Vagina (tissue), 2 donors: ENCODE measurements at places on chromosomes 4 and X.

GRCh38 chr4:184384810-184385557, 89.4 kb downstream of the IRF2 start:
- no peaks in the 10 kb centered on the region for H3K36me3 ChIP-seq
- peaks cover 50% of the 10 kb centered on the region for H3K4me1 ChIP-seq
- no peak for DNase-seq
- no peaks in the 10 kb centered on the region for H3K27me3 ChIP-seq
- peak overlapping the region; percentile 81 for H3K27ac ChIP-seq

GRCh38 chr4:986879-987623, at the start of gene IDUA:
Gene IDUA, plus strand, starts transcription at chr4:987044. Its CDS starts 41 bp downstream, at chr4:987085.
- H3K4me3 ChIP-seq, result peak within 1 kb of the TSS; percentile 64
- no peaks in the 10 kb centered on the region for H3K27me3 ChIP-seq
- no peak for DNase-seq
- peak within 1 kb of the TSS; percentile 60 for H3K27ac ChIP-seq

GRCh38 chr4:139278912-139279759, 889 bp downstream of the MGARP start:
- no peaks in the 10 kb centered on the region for H3K36me3 ChIP-seq
- H3K27me3 ChIP-seq, result no peaks in the 10 kb centered on the region
- DNase-seq, result no peak
- peak overlapping the region; percentile 50 for H3K27ac ChIP-seq
- peak overlapping the region; percentile 57 for H3K4me3 ChIP-seq

DNA sequence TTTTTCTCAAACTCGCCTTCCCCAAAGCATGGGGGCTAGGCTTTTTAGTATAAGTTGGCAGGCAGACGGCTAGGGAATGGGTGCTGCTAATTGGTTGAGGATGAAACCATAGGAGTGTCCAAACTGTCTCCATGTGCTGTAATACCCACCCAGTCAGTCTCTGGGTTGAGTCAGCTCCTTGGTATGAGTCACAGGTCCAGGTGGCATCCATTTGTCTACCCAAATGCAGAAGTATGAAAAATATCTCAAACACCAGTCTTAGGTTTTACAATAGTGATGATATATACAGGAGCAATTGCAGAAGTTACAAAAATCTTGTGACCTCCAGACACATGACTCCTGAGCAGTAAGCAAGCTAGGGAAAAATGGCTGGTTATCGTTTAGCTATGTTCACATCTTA, 27.4 kb upstream of the CCSER1 start:
- DNase-seq, result no peak
- no peaks in the 10 kb centered on the region for H3K36me3 ChIP-seq
- H3K4me3 ChIP-seq, result no peak overlapping the region
- H3K4me1 ChIP-seq, result no peaks in the 10 kb centered on the region
- H3K27ac ChIP-seq, result no peak overlapping the region

DNA sequence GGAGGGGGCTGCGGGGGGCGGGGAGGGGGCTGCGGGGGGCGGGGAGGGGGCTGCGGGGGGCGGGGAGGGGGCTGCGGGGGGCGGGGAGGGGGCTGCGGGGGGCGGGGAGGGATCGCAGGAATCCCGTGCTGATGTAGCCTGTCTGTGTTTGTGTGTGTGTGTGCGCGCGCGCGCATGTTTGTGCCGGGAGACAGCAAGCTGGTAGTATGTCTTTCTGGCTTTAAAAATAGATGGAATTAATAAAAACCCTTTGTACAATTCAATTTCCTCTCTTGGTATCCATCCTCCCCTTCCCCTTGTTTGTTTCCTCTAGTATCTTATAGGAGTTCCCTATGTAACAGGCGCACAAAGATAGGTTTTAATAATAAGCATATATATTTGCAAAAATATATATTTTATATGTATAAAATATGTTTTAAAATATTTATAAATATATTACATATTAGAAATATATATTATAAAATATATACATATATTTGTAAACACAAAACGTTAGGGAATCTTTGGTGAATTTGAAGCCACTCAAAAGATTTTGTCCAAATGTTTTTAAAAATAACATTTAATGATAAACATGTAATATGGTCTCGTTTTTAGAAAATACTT, 782 bp downstream of the ARHGAP24 start:
- H3K27me3 ChIP-seq, result no peaks in the 10 kb centered on the region
- no peaks in the 10 kb centered on the region for H3K4me1 ChIP-seq
- no peak for DNase-seq
- peak overlapping the region; percentile 60 for H3K27ac ChIP-seq

DNA sequence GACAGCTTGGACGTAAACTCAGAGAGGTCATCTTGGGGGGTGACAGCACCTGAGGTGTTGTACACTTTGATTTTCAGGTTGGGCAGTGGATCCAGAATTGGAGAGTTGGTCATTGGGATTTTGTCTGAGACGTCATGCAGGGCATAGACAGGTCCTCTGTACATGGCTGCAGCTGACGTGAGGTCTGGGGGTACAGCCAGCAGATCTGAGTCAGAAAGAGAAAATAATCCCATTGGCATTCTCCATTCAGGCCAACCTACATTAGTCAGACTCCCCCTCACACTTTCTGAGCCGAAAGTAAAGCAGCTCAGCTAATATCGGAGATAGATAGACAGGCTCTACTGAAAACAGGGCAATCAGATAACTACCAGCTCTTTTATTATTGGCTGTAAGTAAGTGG, 329.7 kb downstream of the UNC5C start:
- no peaks in the 10 kb centered on the region for H3K27me3 ChIP-seq
- H3K4me1 ChIP-seq, result no peaks in the 10 kb centered on the region
- no peaks in the 10 kb centered on the region for H3K36me3 ChIP-seq
- no peak for DNase-seq

DNA sequence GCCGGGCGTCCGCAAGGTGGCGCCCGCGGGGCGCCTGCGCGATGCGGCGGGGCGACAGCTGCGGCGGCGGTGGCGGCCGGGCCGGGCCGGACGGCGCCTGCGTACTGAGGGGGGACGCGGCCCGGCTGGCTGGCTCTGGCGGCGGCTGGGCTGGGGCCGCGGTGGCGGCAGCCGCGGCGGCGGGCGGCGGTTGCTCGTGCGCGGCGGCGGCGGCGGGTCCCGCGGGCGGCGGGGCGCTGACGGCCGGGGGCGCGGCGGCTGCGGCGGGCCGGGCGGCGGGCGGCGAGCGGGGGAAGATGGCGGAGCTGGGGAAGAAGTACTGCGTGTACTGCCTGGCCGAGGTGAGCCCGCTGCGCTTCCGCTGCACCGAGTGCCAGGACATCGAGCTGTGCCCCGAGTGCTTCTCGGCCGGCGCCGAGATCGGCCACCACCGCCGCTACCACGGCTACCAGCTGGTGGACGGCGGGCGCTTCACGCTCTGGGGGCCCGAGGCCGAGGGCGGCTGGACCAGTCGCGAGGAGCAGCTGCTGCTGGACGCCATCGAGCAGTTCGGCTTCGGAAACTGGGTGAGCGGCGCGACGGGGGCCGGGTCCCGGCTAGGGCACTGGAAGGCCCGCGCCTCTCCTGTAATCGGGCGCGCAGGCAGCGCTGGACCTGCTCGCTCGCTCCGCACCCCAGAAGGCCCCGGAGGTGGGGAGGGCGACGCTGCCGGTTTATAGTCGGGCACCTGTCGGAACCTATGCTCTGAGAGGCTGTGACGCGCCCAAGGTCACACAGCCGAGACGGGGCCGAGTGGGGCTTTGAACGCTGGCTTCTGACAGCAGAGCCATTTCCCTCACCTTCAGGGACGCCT, at the start of gene TADA2B:
Gene TADA2B (plus strand): TSS at position 89 of the 853 bp plus-strand sequence. CDS start 208 bp downstream, at position 297.
- no peaks in the 10 kb centered on the region for H3K36me3 ChIP-seq
- H3K4me1 ChIP-seq, result peaks cover 57% of the 10 kb centered on the region
- H3K4me3 ChIP-seq, result peak within 1 kb of the TSS; percentile 100
- H3K27ac ChIP-seq, result peak within 1 kb of the TSS; percentile 82
- no peaks in the 10 kb centered on the region for H3K27me3 ChIP-seq
- DNase-seq, result no peak

DNA sequence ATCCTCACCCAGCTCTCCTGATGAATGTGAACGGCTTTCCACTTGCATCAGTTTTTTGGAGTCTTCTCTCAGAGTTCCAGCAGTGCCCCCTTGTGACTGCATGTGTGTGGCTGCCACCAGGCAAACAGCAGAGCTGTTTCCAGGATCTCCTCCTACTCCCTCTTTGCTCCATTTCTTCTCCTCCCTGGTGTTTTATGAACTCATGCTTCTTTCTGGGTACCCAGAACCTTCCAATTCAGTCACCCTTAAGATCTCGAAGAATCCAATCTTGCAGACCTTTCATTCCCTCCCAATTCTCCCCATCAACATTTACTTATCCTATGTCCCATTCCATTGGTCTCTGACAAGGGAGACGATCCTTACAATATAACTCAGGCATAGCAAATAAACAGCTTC, 6.8 kb upstream of the TCEANC start:
- H3K27ac ChIP-seq, result no peak overlapping the region
- H3K27me3 ChIP-seq, result no peaks in the 10 kb centered on the region
- DNase-seq, result no peak
- H3K4me1 ChIP-seq, result no peaks in the 10 kb centered on the region

DNA sequence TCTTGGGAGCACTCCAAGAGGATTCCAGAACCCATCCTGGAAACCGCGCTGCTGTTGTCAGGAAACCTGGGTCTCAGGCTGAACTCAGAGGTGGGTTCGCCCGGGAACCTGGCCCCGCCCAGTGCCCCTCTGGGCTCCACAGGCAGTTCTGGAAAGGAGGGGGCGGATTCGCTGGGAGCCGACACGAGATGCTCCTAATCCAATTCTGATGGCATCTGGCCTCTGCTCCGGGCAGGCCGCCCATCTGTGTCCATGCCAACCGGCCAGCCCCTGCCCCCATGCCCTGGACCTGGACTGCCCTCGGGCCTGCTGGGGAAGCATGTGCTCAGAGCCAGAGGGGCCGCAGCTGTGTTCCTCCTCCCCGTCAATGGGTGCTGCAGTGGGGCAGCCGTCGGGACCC, 21.0 kb downstream of the ATP2B3 start:
- no peak overlapping the region for H3K27ac ChIP-seq
- H3K27me3 ChIP-seq, result no peaks in the 10 kb centered on the region
- no peak for DNase-seq
- H3K4me3 ChIP-seq, result no peak overlapping the region

DNA sequence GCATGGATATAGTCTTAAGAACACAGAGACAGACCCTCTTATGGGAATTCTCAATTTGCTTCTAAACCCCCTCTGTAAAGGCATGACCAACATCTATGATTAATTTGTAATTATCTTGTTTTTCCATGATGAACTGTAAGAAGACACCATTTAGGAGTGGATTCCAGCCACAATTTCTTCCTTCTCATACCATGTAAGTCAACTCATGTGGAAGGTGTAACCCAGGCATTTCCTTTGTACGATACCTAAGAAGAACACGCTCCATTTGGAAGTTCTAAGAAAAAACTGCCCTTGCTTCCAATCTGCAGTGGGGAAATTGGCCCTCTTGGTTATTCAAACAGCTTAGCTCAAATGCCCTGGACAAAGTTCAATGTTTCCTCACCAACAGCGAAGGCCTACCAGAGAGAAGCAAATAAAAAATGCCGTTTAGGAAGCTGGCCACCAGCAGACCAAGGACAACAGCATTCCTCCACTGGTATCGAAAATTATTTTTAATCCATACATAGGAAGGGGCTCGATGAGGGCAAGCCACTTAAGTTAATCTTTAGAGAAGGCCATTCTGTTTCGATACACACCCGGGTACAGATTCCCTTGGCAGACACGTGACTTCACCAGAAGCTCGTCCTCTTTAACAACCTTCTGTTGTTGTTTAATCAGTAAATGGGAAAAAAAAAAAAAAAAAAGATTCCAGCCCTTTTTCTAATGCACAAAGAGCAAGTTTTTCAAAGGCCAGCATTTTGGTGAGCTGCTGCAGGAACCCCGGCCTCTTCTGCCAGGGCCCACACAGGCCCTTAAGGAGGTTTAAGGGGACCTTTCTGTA, 2.6 kb downstream of the DHRSX start:
- DNase-seq, result no peak
- peak overlapping the region; percentile 17 for H3K4me3 ChIP-seq
- no peaks in the 10 kb centered on the region for H3K36me3 ChIP-seq
- peak overlapping the region; percentile 94 for H3K27ac ChIP-seq
- no peaks in the 10 kb centered on the region for H3K27me3 ChIP-seq
- H3K4me1 ChIP-seq, result peaks cover 31% of the 10 kb centered on the region

DNA sequence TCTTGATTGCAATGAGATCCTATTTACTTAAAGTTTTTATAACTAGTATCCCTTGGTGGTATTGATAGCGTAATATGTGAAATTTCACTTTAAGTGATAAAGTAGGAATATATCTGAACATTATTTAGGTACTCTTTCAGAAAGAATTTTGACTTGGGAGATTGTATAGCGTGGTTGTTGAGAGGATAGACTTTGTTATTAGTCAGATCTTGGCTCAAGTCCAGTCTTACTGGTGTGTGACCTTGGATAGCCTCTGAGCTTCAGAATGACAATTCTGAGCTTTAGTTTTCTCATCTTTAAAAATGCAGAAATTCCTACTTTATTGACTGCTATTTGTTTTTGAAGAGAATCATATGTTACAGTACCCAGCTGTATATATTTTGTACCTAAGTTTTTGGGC, 32.6 kb downstream of the DCK start:
- no peaks in the 10 kb centered on the region for H3K4me1 ChIP-seq
- DNase-seq, result no peak
- H3K4me3 ChIP-seq, result no peak overlapping the region
- H3K27me3 ChIP-seq, result no peaks in the 10 kb centered on the region

- H3K4me1 ChIP-seq, result no peaks in the 10 kb centered on the region
- H3K4me3 ChIP-seq, result no peak overlapping the region
- H3K27ac ChIP-seq, result no peak overlapping the region
- no peaks in the 10 kb centered on the region for H3K27me3 ChIP-seq
- no peaks in the 10 kb centered on the region for H3K36me3 ChIP-seq
These were observed 113.5 kb downstream of the DDIT4L start for GRCh38 chr4:100076753-100077152.
